ENCODE measurements at places on chromosomes 13 and 19.

DNA sequence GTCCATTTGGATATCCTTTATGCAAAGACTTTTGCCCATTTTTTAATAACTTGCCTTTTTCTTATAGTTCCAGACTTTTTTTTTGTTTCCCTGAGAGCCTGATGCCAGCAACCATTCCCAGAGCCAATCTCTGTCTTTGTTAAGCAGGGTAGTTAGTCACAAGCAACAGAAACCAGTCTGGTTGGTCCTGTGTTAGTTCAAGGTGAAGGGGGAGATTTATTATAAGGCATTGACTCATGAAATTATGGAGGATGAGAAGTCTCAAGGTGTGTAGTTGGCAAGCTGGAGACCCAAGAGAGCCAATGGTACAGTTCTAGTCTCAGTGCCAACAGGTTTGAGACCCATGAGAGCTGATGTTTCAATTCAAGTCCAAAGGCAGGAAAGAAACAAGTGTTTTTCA lies 33.0 kb downstream of the GPR12 start:
- no peak for DNase-seq

GRCh38 chr13:91097269-91097668 lies 250.2 kb upstream of the MIR17HG start:
- no peak for DNase-seq

DNA sequence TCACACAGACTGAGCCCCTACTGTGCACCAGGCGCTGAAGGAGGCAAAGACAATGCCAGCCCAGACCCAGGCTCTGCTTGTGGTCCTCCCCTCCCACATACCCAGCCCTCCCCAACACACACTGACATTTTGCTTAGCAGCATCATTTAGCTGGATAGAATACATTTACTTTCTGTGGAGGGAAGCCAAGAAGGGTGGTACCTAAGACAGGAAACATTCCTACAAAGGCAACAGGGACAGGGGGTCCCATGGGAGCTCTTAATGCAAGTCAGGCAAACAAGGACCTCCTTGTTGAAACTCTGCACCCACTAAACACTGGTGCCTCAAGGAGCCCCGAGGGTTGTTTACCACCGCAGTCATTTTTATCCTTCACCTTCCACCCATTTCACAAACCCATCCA lies 77.0 kb upstream of the ZNF507 start:
- DNase-seq = no peak

- DNase-seq = no peak
Observed at GRCh38 chr13:43139211-43139610, 115.8 kb downstream of the DNAJC15 start.

- DNase-seq = no peak
Observed at GRCh38 chr13:40639221-40639681, 27.2 kb downstream of the FOXO1 start.

DNA sequence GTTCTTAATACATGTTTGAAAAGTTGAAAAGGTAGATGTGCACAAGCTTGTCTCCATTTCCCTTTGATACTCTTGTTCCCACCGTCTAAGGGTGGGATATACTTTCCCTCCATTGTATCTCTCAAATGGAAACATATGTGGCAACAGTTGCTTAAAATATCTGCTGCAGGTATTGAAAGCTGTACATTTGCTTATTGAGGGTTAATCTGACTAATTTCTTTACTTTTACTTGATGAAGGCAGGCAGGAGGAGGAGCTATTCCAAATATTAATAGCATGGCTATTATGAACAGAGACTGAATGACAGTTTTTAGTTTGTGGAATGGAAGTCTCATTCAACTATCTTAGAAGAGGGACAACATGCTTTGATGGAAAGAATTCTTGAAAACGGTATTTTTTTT lies 103.8 kb downstream of the SLC10A2 start:
- DNase-seq = no peak

DNA sequence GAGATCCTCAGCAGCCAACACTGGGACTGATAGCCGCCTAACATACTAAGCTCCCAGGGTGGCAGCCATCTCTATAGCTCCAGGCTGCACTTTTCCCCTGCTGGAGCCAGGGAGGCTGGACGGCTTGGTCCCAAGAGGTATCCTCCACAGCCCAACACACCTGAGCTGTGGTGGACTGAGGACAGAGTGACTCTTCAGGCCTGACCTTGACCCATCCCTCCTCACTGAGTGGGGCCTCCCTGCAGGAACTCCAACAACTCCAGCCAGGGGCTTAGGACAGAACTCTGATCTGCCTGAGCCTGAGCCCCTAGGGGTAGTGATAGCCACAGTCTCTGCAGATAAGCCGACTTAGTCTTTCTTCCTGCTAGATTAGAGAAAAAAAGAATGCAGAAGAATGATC lies 958.1 kb upstream of the PRR20A start:
- DNase-seq = no peak

DNA sequence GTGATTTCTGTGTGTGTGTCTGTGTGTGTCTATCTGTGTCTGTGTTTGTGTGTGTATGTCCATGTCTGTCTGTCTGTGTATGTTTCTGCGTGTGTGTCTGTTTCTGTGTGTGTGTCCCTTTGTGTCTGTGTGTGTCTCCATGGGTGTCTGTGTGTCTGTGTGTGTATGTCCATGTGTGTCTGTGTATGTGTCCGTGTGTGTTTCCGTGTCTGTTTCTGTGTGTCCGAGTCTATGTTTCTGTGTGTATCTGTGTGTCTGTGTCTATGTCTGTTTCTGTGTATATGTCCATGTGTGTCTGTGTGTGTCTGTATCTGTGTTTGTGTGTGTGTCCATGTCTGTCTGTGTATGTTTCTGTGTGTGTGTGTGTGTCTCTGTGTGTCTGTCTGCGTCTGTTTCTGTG lies 276.3 kb upstream of the SOX1 start:
- DNase-seq = no peak

- DNase-seq = no peak
Observed at GRCh38 chr19:11230621-11231386, 8.6 kb upstream of the ANGPTL8 start.

DNA sequence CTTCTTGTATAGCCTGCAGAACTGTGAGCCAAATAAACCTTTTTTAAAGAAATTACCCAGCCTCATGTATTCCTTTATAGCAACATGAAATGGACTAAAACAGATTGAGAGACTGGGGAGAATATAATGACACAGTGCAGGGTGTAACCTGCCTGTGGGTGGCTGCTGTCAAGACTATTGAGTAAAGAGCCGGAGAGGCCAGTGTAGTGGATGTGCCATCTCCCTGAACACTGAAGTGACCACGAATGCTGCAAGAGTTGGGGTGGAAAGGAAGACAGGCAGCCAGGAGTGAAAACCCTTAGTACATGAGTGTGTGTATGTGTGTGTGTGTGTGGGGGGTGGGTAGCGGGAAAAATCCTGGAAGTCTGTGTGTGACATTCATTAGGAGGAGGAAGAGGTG lies 55.2 kb upstream of the FLT1 start:
- no peak for DNase-seq

DNA sequence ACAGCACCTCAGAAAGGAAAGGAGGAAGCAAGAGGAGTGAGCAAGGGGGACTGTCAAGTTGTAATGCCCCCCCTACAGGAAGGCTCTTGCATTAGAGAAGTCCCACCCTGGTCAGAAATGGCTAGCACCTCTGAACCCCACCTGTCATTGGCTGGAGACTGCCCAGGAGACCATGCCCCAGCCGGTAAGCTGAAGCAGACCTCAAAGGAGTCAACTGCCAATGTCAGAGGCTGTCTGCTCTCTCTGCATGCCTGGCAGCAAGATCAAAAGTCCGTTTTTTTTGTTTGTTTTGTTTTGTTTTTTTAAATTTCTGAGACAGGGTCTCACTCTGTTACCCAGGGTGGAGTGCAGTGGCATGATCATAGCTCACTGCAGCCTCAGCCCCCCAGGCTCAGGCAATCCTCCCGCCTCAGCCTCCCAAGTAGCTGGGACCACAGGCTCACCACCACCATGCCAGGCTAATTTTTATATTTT lies 8.1 kb upstream of the BCL3 start:
- DNase-seq = no peak

DNA sequence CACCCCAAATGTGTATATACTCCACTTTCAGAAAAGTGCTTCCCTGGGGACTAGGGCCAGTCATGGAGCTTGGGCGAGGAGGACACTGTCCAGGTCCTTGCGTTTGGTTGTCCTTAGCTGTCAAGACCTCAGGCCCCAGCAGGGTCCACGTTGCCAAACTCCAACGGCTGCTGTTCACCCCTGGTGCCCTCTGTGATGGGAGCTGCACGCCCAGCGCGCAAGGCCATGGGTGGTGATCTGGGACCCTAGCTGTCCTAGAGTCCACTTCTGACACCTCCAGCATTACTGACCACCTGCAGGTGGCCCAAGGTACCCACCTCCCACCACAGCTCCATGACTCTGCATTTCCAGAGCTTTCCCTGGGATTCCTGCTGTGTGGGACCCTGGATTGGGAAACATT lies 4.0 kb downstream of the LRP3 start:
- no peak for DNase-seq

DNA sequence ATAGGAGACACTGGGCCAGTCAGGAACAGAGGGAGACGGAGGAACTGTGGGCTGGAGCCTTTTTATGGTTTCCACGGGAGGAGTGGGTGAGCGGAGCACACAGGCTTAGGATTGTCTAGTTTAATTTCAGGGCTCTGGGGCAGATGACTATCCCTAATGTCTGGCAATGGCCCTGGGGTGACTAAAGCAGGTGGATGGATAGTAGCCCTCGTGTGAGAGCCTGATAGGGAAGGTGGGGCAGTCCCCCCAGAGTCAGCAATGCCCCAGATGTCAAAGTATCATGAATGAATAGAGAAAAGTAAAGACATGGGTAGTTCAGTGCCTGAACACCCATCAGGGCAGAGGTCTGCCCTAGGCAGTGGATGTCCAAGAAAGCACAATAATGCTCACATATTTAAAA lies 94.2 kb downstream of the ZDHHC20 start:
- no peak for DNase-seq

DNA sequence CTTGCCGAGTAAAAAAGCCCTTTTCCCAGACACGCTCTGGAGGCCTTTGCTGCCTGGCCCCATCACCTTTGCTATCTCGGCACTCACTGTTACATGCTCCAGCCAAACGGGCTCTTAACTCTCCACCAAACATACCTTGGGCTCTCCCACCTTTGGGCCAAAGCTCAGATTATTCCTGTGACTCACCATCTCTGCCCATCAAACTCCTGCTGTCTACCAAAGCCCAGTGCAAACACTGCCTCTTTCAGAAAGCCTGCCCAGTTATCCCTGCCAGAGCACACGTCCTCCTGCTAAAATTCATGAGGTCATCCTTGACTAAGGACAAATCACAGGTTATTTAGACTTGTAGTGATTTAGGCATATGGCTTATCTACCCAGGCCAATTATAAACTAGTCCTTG lies 48.1 kb upstream of the SERPINE3 start:
- no peak for DNase-seq

GRCh38 chr13:99313501-99313900 lies 6.3 kb upstream of the GPR183 start:
- no peak for DNase-seq

DNA sequence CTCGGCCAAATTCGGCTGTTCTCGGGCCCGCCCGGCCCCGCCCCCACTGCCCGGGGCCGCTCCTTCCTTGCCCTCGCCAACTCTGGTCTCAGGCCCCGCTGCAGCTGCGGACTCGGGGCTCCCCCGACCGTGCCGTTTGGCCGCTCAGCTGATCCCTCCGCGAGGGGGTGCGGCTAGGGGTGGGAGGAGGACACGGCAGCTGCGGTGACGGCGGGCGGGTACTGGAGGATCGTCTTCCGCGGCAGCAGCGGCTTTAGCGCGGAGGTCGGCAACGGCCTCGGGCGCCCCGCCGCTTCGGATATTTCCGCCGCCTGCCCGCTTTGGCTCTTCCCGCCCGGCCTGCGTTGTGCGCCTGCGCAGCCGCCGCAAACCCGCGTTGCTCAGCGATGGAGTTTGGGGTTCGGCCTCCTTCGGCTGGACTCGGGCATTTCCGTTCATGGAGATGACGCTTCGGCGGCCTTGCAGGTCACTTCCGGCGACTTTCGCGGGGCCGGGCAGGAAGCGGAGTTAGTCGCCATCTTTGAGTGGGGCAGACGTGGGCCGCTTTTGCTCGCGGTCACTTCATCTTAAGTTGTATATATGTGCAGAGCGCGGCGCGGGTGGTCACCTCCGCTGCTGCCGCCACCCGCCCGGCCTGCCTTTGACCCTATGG lies 338 bp upstream of the UBE2M start:
- DNase-seq = peak; percentile 99

DNA sequence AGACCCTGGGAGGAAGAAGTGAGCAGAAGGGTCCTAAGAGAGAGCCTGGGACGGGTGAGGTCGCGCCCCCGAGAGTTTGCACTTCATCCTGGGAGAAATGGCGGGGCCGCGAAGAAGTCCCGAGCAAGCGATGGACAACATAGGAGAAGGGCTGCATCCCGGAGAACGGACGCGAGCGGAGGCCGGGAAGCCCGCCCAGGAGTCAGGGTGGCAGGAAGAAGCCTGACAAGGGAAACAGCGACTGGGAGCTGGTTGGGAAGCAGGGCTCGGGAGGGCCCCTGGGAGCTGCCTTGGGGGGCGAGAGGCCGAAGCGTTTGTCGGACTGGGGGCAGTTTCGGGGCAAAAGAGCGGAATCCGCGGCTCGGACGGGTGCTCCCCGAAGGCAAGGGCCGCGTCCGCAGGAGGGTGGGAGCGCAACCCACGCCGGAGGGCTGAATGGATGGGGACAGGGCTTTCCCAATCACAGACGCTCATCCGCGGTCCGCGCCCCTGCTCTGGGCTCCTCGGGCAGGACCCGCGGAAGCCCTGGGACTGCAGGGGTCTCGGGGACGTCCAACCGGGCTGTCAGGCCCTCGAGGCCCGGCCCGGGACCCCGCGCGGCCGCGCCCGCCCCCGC lies 469 bp downstream of the ABHD17A start:
- DNase-seq = no peak

DNA sequence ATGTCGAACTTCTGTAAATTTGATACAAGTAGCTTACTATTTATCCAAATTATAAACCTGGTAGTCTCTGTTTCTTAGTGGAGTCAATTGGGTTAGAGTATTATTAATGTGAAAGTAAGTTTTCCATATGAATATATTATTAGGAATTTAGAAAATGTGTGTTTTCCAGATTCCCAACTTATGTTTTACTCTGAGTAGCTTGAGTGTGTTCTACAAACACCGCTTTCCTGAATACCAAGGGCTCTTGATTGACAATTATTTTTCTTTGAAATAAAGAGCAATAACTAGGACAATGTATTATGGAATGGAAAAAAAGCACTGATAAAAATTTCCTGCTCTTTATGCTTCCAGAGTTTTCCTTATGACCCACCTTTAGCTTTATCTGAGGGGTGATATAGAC lies 233.6 kb downstream of the POSTN start:
- DNase-seq = no peak

GRCh38 chr19:31594701-31595100 lies 245.5 kb upstream of the TSHZ3 start:
- no peak for DNase-seq

DNA sequence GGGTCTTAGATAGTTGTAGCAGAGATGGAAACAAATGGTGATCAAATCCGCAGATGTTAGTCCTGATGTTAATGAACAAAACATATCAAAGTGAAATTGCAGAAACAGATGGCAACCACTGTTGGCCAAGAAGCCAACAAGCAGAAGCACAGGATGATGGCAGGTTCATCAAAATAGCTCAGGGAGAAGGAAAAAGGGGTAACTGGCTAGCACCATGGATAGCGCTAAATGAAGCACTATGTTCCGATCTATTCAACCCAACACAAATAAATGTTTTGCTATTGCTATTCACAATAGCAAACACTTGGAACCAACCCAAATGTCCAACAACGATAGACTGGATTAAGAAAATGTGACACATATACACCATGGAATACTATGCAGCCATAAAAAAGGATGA lies 413.7 kb downstream of the FGF14 start:
- no peak for DNase-seq
